Astrocyte of the hippocampus (primary cell): ENCODE measurements at places on chromosomes 3 and 15.
A peak's percentile ranks its signal among the peaks of the same experiment; 100 is the strongest.

GRCh38 chr3:13543253-13543652, 5.7 kb upstream of the FBLN2 start:
- DNase-seq, result peak; percentile 65

- DNase-seq, result no peak
Observed at GRCh38 chr3:12700800-12701199, 36.9 kb upstream of the RAF1 start.

GRCh38 chr3:72776-73175, 123.8 kb upstream of the CHL1 start:
- peak; percentile 77 for DNase-seq

DNA sequence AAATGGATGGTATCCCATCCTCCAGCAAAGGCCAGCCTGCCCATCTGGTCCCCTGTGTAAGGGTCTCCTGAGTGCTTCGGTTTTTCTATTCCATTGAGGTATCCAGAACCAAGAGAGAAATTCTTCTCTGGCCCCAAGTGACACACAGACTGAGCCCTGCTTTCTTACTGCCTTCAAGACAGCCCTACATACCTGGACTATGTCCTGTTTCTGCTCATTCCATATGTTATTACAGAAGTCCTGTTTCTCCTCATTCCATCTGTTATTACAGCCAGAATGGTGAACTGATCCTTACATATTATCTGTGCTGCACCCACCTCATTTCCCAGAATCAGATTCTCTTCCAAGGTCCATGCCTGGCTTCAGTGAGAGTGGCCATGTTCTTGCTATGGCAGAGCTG, 115.2 kb downstream of the DCLK3 start:
- no peak for DNase-seq

DNA sequence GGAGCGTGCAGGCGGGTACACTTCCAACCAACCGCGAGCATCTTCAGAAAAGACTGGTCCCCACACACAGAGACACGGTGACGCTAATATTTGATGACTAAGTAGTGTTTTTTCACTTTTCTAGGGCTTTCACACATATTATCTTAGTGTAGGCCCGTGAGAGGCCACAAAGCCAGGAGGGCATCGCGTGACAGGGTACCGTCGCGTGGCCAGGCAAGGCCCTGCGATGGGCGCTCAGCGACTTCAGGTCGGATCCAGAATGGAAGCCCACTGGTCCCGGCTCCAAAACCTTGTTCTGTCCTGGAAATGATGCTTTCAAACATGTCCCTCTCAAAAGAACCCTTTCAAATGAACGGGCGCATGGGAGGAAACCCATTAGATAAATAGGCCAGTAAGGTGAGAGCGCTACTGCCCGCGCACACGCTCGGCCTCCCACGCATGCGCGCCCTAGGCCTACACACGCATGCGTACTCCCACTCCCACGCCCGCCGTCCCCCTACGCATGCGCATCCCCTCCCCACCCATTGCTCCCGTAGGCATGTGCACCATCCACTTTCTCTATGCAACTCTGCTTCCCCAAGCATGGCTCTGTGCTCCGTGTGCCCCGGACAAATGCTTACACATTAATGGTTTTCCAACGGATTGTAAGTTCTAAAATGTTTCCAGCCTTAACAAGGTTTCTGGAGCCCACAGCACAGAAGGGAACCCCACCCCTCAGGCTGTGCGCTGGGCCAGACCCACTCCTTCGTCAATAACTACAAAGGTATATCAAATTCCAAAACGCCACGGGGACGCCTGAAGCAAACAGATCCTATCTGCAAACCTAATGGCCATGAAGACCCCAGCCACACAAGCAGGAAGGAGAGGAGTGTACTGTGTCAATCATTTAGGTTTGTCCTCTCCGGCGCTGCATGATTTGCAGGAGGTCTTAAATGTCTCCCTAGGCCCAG, 72.1 kb downstream of the OCA2 start:
- no peak for DNase-seq

- peak; percentile 71 for DNase-seq
Observed at GRCh38 chr3:159929171-159930141, 59.2 kb upstream of the IL12A start.

DNA sequence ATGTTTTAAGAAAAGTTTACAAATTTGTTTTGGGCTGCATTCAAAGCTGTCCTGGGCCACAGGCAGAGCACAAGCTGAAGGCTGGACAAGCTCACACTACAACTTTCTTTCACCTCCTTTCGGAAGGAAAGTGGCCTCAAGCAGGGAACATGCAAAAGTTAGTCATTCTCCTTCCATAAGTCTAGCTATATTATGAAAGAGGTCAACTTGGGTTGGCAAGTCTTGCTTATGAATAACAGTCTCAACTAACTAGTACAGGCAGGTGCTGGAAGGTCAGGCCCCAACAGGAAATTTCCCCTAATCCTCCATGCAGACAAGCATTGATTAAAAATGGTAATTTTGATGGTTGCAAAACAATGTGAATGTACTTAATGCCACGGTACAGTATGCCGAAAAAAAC, 69.4 kb downstream of the OSBPL10 start:
- no peak for DNase-seq

GRCh38 chr3:172270557-172271166, 177.6 kb downstream of the GHSR start:
- no peak for DNase-seq

- DNase-seq, result no peak
Observed at GRCh38 chr3:71025516-71025915, 558.0 kb downstream of the FOXP1 start.

DNA sequence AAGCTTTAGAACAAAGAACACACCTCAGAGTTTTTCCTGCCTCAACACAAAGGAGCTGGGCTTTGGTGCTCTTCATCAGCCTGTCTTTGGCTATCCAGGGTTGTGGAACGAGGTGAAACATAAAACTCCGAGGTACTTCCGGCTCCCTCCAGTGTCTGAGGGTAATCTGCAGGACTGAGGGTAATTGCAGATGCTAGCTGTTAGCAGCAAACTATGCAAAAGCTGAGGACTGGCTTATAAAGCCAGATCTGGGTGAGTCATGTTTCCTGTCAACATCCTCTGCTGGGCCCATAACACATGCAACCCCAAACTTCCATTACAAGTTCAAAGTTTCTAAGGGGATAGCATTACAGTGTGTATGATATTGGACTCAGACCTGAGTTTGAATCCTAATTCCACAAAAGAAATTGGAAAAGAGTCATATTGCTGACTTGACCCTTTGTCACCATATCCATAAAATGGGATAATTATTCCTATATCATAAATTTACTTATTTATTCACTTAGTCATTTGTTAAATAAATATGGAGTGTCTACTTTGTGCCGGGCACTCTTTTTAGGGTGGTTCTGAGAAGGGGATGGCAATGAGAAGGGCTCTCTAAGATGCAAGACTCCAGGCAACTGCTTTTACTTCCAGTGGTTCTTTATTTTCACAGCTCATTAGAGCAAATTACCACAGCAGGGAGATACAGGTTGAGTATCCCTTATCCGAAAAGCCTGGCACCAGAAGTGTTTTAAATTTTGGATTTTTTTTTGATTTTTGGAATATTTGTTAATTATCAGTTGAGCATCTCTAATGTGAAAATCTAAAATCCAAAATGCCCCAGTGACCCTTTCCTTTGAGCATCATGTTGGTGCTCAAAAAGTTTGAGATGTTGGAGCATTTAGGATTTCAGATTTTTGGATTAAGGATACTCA, 9.5 kb upstream of the TRIM69 start:
- DNase-seq, result peak; percentile 83

DNA sequence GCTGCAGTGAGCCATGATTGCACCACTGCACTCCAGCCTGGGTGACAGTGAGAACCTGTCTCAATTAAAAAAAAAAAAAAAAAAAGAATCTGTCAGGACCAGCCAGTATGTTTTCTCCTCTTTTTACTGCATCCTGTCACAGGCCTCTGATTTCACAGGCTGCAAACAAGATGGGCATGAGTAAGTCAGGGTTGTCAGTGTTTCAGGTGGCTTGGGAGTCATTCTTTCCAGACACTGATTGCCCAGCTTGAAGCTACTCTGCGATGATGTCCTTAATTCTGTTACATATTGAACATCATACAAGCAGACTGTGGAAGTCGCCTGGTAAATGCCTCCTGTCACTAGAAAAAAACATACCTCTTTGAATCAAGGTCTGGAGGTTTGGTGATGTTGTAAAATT, 18.8 kb downstream of the DIS3L start:
- DNase-seq, result no peak

DNA sequence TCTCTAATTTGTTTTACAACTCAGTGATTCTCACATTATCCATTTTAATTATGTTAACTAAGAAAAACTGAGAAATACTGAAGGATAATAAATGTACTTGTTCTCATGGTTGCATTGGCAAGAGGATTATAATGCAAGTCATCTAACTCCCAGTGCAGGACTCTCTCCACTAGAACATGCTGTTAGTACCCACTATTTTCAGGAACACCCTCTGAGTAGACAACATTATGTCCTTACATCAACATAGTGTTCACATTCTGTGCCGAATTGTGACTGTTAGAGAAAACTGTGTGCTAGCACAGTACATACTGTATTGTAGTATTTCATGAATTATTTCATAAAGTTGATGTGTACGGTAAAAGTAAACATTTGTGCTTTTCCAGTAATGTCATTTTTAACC, 80.1 kb downstream of the LEKR1 start:
- no peak for DNase-seq

GRCh38 chr3:73365756-73366397, 258.9 kb downstream of the PDZRN3 start:
- DNase-seq, result peak; percentile 93

DNA sequence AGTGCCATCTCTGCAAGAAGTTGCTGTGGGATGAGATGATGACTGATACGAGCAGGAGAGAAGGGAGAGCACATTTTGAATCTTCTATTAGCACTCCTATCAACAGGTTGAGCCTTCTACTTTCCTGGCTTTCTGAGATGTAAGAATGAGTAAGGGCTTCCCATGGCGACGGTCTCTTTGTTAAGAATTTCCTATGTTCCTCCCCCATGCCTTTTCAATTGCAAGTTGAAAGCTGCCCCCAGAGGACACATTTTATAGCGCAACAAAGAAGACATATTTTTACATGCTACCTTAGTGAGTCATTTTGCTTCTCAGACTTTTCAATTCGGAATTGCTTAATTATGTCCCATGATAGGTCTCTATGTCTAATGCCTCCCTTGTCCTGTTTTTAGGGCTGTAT, 71.3 kb upstream of the LRTM1 start:
- DNase-seq, result peak; percentile 89

DNA sequence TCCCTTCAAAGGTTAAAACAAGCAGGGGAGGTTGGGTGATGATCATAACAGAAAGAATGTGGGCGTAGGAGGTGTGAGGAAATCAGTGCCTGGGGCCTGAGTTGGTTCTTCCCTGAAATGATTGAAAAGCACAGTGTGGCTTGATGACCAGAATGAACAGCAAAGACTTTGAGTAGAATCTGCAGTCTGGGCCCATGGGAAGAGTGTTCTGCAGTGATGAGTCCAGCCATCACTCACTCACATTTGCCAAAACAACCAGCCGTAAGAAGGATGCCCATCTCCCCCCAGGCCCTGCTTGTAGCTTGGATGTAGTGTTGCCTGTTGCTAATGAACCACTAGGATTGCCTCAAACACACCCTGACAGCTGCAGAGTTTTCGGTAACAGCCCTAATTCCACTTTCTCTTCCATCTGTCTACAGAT, 67.9 kb downstream of the VGLL3 start:
- DNase-seq, result peak; percentile 42

- DNase-seq, result no peak
Observed at GRCh38 chr3:62638316-62638715, 236.9 kb downstream of the CADPS start.

DNA sequence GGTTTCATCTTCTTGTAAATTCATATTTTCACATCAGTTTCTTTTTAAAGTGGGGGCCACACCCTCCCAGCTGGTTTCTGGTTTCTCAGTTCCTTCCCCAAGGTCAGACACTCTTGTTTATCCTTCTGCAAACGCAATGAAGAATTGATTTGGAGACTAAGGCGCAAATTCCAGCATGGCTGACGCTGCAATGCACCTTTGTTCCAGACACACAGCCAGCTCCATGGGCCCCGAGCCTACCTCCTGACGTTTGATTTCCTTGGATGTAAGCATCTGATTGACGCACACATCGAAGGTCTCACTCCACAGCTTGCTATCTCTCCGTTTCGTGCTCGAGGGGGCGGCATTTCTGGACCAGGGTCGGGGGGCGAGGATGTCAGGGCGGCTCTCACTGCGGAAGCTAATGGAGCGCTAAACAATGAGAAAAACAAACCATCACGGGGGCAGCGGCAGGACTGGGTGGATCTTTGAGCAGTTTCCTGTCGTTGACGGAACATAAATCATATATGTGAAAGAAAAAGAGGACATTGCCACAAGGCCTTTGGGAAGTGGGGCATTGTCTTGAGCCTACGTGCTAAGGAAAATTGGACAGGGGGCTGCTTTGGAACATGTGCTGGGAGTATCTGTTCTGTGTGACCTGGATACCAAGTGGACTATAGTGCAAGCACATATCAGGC, 46.9 kb downstream of the ARHGEF3 start:
- no peak for DNase-seq
